Upper lobe of right lung (tissue), 1 donor: ENCODE measurements at places on chromosomes 4 and X. TPM values are rescaled to one million over a fixed set of nuclear protein-coding genes. Genes with fewer than 3 reads are reported as not detected.

The SPATA4 gene
- total RNA-seq = not detected

The ADH6 gene
- 0.61 TPM for total RNA-seq

DNA sequence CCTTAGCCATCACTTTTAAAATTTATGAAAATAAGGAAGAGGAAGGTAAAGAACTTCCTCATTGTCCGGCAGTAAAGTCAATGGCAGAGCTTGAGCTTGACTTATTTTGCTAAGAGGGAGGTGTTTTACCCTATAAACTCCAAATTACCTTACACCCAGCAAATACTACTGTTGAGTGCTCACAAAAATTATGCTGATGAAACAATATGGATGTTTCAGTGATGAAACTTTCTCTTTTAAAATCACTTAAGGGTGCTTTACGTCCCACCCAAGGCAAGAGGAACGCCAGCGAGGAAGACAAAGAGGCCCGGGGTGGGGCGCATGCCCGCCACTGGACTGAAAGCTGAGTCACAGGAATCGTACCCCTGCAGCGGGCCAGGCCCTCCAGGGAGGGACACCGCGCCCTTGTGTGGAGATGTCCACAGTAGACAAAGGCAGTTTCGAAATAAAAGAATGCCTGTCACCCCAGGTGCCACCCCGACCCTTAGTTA, 560 bp upstream of the TMSB4X start:
- peak; percentile 80 for DNase-seq

The PHOX2B gene
- not detected for total RNA-seq

The PDGFC gene
- total RNA-seq = 31.3 TPM
